Esophagus muscularis mucosa (tissue), 4 donors: ENCODE measurements at places on chromosomes 1 and 21. TPM values are rescaled to one million over a fixed set of nuclear protein-coding genes. Genes with fewer than 3 reads are reported as not detected.

FCER1A gene
- 0.45 TPM for total RNA-seq

AXDND1 gene
- not detected for total RNA-seq

KLHDC8A gene
- total RNA-seq = 0.69 TPM

LAD1 gene
- not detected for total RNA-seq

OTUD7B gene
- 33.5 TPM for total RNA-seq

UBL4B gene
- total RNA-seq = not detected

H6PD gene
- 31.1 TPM for total RNA-seq

REN gene
- not detected for total RNA-seq

FCRLA gene
- not detected for total RNA-seq

SYT11 gene
- total RNA-seq = 25.2 TPM

OR4F16 gene
- total RNA-seq = not detected

OR2T5 gene
- total RNA-seq = not detected

RGS2 gene
- 337 TPM for total RNA-seq

FMO3 gene
- total RNA-seq = 6.2 TPM

PADI3 gene
- total RNA-seq = not detected

CFAP107 gene
- not detected for total RNA-seq
